ENCODE measurements at places on chromosomes 7 and 10.

GRCh38 chr7:101862280-101863220 lies 45.1 kb downstream of the CUX1 start:
- DNase-seq = no peak

GRCh38 chr10:124342136-124342820 lies 76.4 kb downstream of the OAT start:
- DNase-seq = no peak

- no peak for DNase-seq
Observed at GRCh38 chr10:87880336-87880735, 16.9 kb downstream of the PTEN start.

DNA sequence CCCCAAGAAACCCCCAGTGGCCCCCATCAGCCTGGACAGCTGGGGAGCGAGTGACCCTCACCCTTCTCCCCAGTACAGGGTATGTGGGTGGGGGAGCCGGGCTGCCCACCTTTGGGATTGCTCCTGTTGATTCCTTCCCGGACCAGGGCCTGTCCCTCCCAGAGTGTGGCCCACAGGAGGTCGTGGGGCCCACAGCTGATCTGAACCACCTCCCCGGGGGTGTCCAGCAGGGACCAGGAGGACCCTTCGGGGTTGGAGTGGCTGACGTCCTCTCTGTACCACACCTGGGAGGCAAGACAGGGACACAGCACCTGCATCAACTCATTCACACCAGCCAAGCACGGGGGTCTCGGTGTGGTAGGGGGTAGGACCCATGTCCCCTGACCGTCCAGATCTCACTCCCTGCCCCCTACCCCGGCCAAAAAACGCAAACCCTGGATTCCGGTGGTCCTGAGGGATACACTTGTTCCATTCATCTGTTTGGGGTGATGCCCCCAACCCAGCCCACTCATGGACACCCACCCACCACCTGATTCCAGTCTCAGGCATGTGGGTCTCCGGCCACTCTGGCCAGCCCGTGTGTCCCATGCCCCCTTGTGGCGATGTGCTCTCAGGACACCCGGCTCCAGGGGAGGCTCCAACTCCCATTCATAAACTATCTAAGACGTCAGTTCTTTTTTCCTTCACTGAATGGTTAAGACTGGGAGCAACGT lies 10.9 kb downstream of the TECPR1 start:
- no peak for DNase-seq

GRCh38 chr10:105023211-105024111 lies 382.4 kb downstream of the SORCS3 start:
- no peak for DNase-seq

DNA sequence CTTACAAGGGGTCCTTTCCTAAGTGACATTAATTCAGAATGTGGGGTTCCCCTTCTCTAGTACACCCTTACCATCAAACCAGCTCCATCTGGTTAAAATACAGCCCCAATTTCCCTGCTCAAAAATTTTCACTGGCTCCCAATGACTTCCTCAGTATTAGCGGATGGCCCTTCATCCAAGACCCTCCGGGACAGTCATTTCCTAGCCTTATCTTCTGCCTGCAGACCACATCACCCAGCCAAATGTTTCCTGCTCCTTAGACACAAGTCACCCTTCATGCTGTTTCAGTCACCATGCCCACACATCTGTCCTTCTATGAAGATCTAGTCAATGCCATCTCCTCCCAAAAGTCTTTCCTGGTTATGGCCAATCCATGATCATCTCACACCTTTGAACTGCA lies 45.2 kb downstream of the PARD3 start:
- no peak for DNase-seq

- no peak for DNase-seq
Observed at GRCh38 chr7:142432377-142432776, 174.5 kb upstream of the PRSS58 start.

DNA sequence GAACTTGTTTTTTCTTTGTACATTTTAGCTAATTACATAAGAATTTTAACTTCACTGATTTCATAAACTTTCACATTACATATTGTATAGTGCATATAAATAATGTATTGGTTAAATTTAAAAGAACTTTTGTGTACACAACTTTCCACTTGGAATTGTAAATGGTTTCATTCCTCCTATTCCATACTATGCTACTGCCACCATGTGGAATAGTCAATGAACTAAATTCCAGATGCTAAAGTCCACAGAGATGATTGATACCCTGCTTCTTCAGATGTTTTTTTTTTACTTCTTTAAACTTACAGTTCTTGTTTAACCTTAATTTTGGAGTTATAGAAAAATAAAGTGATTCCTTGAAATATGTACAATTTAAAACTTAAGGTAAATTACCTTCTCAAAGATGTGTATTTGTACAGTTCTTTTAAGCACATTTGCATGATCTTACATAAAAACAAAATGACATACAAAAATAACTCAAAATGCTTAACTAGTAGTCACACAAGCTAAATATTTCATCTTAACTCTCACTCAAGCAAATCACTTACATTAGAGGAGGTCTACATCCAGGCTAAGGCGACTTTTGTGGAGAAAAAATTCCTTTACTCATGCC lies 247.6 kb upstream of the HGF start:
- no peak for DNase-seq

DNA sequence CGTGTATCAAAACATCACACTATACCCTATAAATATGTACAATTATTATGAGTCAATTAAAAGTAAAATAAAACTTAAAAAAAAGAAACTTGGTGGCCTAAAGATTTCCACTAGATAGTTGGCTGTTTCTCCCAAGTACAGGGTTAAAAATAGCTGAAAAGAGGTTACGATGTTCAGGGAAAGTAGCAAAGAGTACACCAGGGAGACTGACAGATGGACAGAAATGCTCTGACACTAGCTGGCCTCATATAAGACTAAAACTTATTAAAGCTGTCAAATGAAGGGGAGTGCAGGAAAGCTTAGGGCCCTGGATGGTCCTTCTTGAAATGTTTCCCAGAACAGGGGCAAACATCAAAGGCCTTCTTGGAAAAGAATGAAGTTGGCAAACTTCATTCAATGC lies 51.3 kb downstream of the TCAF1 start:
- no peak for DNase-seq

DNA sequence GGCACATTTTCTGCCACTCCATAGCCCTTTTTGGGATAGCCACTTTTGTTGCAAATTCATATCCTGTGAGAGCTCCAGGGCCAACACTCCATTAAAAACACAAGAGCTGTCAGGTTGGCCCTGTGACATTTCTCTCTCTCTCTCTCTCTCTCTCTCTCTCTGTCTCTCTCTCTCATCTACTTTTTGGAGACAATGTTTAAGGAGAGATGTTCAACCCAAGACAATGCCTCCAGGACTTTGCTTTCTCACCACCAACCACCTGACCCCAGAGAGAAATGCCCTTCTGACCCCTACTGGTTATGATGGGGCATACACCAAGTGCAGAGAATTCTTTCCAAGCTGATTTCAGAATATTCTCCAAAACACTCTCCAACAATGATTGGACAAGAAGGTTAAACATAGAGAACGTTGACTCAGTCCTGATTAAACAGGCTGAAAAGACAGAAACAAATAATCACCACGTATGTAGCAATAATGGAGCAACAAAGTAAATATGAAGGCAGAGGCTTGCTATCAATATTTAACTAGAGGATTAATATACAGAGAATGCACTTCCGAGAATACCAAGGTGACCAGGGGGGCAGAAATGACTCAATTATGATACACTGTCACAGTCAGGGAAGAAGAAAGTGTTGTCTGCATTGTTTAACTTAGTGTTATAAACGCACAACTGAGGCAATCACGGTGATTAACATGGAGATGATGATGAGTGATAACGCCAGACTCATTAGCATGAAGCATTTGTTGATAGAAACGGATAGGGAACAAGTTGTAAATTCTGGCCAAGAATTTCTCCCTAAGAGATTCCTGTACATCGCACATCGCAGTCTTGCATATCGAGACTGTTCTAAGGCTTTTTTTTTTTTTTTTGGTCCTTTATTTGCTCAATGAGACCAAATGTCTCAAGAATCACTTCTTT lies 178.5 kb downstream of the NRP1 start:
- DNase-seq = no peak

DNA sequence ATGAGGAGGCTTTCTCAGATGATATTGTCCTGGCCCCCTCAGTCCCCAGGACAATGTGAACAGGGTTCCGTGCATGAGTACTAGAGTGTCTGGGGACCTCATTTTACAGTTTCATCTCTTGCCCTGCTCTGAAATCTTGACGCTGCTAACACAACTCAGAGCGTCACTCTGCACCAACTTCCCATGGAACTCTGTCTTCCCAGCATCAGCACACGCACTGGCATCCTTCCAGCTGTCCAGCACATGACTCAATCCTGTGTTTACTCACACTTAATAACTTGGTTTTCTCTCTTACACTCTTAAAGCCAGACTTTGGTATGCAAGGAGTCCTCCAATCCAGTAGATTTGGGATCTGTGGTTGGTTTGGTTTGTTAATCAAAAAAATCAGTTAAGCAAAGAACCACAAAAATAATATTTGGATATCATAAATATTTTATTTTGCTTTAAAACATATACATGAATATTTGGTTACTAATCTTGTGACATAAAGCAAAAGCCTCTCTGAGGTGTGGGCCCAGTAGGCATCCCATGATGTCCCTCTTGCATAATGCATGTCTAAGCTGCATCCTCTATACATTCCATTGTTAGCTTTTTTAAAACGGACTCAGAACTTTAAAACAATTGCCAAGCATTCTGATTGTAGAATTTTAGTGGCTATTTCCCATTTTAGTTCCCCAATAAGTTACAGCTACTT lies 131.0 kb downstream of the CXCL12 start:
- no peak for DNase-seq

- no peak for DNase-seq
Observed at GRCh38 chr10:86117051-86117450, 249.5 kb downstream of the GRID1 start.

- no peak for DNase-seq
Observed at GRCh38 chr7:111051832-111052231, 39.1 kb upstream of the LRRN3 start.

- DNase-seq = no peak
Observed at GRCh38 chr10:16799621-16800020, 17.6 kb downstream of the RSU1 start.

GRCh38 chr10:43502931-43503330 lies 66.0 kb downstream of the ZNF487 start:
- DNase-seq = no peak

GRCh38 chr7:42976371-42976770 lies 44.2 kb downstream of the MRPL32 start:
- no peak for DNase-seq

GRCh38 chr10:72234560-72235095 lies 18.6 kb upstream of the ASCC1 start:
- DNase-seq = no peak

DNA sequence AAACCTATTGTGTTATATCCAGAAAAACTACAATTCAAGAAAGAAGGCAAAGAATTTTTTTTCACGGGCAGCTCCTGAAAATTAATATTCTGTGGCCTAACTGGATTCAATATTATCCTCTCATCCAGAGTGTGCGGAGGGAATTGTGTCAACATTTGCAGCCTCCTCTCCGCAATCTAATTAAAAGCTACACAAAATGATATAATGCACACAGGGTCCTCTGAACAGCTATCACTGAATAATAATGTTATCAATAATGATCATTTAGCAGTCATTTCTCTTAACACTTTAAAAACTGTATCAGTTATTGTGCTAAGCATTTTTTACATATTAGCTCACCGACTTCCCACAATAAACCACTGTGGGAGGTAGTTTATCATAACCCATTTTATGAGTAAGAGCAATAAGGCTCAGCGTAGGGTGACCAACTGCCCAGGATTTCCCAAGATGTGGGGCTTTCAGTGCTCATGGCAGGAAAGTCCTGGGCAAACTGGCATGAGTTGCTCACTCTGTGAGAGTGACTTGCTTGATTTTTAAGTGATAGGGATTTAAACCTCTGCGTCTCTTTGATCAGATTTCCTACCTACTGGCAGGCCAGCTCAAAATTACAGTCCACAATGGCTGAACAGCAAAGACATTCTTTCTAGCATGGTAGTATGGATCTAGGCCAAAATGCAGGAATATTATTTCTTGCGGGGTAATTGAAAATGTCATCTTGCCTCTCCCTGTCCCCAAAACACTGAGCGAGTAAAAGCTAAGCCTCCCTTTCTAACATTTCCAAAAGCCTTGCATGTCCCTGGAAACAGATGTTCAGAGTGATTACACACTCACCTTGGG lies 65.7 kb downstream of the AOAH start:
- no peak for DNase-seq

GRCh38 chr10:103637927-103638557 lies 144.5 kb downstream of the NEURL1 start:
- no peak for DNase-seq

DNA sequence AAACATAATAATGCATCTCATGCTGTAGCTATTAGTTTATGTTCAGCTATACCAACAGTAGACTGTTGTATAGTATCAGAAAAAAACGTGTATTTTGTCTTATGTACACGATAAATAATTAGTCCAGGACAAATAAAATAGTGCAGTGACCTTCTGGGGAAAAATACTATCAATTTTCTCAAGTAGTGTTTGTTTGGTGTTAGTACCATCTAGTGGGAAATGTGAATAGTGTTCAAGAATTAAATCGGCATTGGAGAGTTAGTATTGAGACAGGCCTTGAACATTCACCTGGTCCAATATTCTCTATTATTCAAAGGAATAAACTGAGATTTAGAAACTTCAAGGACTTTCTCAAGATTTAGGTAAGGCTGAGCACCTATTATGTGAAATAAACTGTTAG lies 21.7 kb upstream of the OR2A5 start:
- DNase-seq = no peak

DNA sequence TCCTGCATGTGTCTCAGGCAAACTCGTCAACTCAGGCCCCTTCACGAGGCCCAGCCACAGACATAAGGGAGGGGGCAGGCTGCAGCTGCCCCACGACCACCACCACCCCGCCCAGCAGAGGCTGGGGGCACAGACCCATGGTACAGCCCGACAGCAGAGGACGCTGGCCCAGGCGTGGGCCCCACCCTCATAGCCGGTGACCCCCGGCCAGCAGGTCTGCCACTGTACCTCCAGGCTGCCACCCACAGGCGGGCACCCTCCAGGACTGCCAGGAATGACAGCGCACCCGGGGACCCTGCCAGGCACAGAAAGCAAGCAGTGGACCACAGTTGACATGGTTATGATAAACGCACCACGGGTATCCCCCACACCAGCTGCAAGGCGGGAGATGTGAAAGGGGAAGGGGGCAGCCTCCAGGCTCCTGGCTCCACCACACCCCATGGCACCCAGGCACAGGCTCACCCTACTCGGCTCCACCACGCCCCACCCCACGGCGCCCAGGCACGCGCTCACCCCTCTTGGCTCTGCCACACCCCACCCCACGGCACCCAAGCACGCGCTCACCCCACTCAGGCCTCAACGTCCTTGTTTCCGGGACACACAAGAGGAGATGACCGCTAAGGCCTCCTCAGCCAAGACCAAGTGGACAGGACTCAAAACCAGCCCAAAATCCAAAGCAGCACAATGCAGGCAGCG lies 135.9 kb downstream of the MAD1L1 start:
- no peak for DNase-seq

GRCh38 chr10:73110345-73110849 lies at the start of gene NUDT13:
TSS of gene NUDT13 (plus strand) at chr10:73110455. CDS start at chr10:73114366, 3,911 bp downstream.
- peak; percentile 16 for DNase-seq

Measured in T-helper 9 cell (primary cell).